Epithelial cell of prostate (primary cell): ENCODE measurements at places on chromosomes 13 and 19.
A peak's percentile ranks its signal among the peaks of the same experiment; 100 is the strongest.

DNA sequence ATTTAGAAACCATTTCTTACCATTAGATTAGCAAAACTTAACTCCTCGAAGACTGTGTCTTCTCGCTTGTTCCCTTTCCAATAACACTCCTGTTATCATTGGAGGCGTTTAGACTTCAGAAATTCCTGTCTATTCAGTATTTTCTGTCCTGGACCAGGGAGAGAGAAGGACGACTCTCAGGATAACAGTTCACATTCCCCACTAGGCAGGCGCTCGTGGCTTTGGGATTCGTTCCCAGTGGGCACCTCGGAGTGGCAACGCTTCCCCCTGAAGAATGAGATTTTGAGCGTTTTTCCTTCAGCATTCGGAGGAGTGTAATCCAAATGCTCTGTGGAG, 429 bp upstream of the ZNF225 start:
- no peak for DNase-seq

GRCh38 chr19:1265615-1266128, 3.5 kb upstream of the CIRBP start:
- DNase-seq = no peak

DNA sequence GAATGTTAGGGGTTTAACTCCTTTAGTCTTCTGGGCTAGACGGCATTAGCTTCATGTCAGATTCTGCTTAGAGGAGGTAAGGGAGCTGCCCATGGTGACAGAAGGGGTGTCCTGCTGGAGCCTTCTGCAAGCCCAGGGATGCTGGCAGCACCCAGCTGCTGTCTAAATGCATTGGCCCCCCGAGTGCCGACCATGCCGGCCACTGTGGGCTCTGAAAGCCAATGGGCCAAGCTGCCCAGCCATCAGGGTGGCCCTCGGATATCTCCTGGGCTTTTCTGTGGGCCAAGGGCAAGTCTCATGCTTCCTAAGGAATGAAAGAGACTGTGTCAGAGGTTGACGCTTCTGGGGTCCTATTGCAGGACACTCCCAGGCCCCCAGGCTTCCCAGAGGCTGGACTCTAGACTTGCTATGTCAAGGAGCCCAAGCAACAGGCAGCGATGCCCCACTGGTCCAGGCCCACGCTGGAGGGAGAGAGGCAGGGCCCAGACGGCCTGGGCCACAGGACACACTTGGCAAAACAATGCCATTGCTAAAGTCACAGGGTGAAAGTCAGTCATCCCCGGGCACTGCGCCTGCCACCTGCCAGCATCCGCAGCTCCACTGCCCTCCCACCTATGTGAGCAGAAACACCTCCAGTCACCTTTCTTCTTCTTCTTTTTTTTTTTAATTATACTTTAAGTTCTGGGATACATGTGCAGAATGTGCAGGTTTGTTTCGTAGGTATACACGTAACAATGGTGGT, 160.2 kb upstream of the GPR12 start:
- DNase-seq = no peak

DNA sequence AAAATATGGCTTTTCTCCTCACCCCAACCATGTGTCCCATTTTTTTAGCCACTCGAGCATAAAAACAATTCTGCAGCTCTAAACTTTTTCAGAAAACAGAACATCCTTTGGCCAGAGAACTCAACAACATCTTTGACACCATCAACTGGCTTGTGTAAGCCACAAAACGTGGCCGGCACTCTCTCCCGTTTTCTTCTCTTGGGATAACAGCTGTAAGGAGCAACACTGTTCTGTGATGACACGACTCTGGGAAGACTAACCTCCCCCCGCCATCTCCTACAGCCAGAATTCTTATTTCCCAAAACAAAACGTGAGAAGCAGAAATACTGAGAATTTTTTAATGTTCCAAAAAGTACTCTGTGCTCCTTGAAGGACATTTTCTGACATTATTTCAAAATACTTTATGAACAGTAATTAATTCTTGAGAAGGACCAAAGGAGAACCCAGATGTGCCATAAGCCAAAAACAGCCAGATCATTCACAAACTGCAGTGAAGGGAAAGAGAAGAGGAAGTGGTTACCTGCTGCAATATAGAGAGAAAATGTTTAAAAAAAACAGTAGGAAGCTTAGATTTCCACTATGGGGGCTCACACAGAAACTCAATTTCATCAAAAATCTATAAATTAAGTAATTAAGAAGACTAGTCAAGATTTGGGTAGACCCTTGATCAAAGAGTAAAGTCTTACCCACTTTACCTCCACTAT, 25.8 kb downstream of the COL4A1 start:
- DNase-seq = no peak

DNA sequence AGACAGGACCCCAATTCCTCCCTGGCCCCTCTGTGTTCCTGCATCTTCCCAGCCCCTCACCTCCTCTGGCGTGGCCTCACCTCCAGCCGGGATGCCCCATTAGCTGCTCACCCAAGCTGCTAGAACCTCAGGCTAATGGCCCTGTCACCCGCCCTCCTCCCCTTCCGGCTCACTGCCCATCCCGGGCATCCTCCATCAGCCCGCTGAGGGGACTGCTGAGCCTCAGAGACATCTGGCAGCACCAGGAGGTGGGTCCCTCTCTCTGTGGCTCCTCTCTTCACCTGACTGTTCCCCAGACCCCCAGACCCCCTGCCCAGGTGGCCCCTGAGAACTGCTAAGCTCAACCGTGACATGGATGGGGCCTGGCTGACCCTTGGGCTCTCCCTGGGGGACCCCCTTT, 2.9 kb downstream of the FFAR1 start:
- no peak for DNase-seq

DNA sequence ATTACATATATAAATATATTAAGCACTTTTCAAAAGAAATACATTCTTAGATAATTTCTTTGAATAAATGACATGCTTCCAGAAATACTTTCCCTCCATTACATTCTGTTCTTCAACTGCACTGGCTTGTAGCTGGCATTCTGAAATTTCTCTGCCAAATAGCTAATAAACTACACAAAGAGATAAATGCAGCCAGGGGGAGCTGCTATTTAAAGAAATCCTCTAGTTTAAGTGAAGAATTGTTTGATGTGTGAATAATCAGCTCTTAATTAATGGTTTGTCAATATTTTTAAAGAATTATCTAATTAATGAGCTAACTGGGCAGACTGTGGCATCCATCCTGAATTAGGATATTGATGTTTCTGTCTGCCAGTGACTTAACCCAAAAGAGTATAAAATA, 30.7 kb downstream of the SLC7A1 start:
- no peak for DNase-seq

- peak; percentile 8 for DNase-seq
Observed at GRCh38 chr19:53977429-53977990, 13.9 kb upstream of the CACNG6 start.

DNA sequence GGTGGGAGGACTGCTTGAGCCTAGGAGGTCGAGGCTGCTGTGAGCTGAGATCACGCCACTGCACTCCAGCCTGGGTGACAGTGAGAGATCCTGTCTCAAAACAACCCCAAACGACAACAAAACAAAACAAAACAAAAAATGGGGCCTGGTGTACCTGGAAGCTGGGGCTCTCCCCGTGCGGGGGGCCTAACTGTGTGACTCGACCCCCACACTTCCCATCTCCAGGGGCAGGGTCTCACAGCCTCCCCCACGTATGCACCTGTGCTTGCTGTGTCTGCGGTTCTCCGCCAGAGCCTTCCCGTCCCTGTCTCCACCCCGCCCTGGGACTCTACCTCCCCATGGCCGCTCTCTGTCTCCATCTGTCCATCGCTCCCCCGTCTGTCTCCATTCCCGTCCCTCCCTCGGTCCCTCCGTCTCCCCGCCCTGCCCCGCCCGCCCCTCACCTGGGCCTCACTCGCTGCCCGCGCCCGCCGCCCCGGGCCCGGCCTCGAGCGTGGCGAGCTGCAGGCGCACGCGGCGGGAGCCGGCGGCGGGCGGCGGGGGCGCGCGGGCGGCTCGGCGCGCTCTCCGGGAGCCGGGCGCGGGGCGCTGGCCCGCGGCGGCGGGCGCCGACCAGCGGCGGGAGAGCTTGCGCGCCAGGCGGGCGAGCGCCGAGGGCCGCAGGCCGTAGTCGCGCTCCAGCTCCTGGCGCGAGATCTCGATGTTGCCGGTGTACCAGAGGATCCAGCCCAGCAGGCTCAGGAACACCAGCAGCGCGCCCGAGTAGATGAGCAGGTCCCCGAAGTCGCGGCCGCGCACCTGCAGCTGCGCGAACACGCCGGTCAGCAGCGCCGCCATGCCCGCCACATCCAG, 587 bp downstream of the TMEM238 start:
- DNase-seq = peak; percentile 48

GRCh38 chr13:42322806-42323205, 50.9 kb downstream of the AKAP11 start:
- DNase-seq = no peak

- no peak for DNase-seq
Observed at GRCh38 chr19:5121266-5122120, 152.6 kb downstream of the KDM4B start.

DNA sequence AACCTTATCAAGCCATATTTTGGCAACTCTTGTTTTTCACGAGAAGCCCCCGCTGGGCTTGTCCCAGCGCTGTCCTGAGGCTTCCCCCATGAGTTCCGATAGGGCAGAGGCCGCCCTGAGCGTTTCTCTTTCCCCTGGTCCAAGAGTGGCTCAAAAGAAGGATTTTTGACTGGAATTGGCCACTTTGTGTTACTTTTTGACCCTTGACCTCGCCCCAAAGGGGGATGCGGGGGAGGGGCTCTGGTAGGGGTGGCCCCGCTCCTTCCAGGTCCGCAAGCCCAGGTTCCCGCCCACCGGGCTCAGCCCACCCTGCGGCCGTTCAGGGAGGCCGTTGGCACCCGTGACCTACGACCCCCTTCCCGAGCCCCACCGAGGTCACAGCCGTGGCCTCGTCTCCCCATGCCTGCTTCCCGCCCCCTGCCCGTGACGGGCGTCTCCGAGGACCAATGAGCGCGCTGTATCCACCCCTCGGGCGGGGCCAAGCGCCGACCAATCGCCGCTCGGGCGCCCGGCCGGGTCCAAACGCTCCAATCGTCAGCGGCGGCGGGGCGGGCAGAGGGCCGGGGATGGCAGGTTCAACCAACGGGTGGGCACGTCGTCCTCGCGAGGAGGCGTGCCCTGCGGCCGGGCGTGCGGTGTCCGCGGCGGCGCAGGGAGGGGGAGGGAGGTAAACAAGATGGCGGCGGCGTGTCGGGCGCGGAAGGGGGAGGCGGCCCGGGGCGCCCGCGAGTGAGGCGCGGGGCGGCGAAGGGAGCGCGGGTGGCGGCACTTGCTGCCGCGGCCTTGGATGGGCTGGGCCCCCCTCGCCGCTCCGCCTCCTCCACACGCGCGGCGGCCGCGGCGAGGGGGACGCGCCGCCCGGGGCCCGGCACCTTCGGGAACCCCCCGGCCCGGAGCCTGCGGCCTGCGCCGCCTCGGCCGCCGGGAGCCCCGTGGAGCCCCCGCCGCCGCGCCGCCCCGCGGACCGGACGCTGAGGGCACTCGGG, at the start of gene STK11:
Gene STK11, plus strand, starts transcription at position 665 of the 986 bp plus-strand sequence. CDS start 1,136 bp downstream, outside the sequence.
- peak; percentile 83 for DNase-seq

DNA sequence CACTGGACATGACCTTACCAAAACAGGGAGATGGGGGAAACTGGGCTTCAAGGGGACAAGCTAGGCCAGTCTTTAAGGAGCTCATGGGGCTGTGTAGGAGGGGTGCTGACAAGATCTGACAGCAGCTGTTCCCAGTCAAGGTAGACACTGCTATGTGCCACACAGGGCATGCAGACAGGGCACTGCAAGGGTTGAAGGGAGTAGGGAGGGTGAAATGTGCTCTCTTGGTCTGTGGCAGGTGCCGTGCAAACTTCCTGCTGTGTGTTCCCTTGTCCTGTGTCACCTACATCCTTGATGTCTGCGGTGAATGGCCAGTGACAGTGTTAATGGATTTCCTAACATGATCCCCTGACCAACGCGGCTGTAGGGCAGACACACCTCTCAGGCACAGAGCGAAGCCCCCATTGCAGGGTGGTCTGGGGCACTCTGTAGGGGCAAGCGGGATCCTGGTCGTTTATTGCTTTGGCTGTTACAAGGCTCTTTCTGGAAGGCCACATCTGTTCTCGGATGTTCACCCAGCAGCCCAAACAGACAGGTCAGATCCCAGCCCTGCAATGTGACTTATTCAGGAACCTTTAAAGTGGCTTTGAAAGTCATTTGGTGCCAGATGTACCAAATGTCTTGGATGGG, 199.5 kb upstream of the ZNF536 start:
- DNase-seq = no peak

DNA sequence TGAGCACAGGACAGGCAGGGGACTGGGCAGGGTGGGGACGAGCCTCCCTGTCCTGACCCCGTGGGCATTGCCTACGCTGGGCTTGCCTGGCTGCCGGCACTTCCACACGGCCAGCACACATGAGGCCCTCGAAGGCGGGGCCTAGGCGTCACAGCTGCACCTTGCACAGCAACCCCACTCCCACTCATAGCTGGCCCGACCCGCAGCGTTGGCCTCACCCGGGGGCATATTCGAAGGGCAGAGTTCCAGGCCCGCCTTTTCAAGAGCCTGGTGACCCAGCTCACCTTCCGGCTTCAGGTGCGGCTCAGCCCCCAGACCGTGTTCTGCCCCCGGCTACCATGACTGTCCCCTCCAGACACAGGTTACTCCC, 16.9 kb upstream of the PROZ start:
- no peak for DNase-seq

DNA sequence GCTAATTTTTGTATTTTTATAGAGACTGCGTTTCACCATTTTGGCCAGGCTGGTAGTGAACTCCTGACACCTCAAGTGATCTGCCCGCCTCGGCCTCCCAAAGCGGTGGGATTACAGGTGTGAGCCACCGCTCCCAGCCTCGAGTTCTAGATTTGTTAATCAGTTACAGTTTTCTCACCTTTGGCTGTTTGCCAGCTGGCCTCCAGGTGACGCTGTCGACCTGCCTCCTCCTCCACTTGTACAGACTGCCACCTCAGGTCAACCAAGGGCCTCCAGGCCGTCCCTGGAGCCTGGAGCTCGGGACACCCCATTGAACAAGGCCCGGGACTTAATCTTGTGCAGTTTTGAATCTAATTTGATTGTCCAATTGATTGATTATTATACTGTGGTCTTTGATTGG, 45.5 kb downstream of the IER2 start:
- DNase-seq = no peak

DNA sequence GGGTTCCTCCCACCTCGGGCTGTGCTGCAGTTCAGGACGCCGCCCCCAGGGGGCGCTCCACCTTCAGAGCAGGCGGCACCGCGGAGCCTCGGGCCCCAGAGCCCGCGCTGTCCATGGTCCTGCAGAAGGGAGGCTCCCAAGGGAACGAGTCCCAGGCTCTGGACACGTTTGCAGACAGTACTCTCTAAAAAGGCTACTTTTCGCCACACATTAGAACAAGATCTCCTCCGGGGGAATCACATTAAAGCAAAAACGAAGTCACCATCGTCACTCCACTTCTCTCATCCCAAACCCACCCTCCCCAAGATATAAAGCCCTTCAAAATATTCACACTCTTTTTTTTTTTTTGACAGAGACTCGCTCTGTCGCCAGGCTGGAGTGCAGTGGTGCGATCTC, 4.6 kb upstream of the SIGLEC10 start:
- DNase-seq = no peak

GRCh38 chr13:25432691-25433090, 60.9 kb downstream of the ATP8A2 start:
- DNase-seq = no peak
